ENCODE measurements at places on chromosomes 13 and 19.

- DNase-seq = no peak
Observed at GRCh38 chr19:32702010-32702409, 10.4 kb downstream of the NUDT19 start.

DNA sequence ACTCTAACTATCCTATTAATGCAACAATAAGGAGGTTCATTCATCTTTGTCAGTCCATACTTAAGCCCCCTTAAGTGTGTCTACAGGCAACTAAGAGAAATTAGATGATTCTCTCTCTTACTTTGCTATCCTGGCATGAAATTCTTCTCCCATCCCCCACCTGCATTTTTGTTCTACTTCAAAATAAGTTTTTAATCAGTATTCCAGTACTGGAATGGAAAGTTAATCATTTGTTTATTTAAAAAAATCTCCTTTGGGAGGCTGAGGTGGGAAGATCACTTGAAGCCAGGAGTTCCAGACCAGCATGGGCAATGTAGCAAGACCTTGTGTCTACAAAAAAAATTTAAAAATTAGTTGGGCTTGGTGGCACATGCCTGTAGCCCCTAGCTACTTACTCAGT is 222.1 kb downstream of the MZT1 start:
- DNase-seq = no peak

DNA sequence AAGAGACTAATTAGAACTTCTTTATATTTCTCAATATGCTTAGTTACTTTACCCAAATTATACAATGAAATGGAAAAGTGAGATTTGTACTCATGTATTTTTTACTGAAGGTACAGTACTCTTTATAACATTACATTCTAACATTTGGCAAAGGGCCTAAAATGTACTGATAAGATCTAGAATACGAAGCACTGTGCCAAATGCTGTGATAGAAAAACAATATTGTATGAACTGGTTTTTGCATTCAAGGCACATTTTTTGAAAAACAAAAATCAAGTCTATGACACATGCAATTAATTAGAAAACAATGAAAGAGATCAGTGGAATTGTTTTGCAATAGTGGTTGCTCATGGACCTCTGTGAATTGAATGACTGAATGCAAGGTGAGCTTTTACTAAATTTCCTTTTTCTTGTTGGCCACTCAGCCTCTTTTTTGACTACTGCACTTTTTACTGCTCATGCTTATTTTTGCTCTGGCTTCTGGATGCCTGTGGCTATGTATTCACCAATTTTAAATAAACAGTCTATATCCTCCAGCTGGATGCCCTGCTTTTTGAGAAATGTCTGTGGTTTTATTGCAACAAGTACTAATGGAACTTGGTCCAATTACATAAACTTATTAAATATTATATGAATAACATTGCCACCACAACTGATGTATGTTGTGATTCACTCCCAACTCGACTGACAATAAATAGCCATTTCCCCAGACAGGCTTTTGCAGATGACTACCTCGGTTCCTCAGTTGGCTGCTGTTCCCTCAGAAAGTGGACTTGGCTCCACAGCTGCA is 41.4 kb upstream of the OBI1 start:
- DNase-seq = no peak

- DNase-seq = no peak
Observed at GRCh38 chr13:65057986-65058385, 2172.2 kb downstream of the PCDH9 start.

GRCh38 chr19:50739914-50740426 is 16.8 kb downstream of the CLEC11A start:
- no peak for DNase-seq

DNA sequence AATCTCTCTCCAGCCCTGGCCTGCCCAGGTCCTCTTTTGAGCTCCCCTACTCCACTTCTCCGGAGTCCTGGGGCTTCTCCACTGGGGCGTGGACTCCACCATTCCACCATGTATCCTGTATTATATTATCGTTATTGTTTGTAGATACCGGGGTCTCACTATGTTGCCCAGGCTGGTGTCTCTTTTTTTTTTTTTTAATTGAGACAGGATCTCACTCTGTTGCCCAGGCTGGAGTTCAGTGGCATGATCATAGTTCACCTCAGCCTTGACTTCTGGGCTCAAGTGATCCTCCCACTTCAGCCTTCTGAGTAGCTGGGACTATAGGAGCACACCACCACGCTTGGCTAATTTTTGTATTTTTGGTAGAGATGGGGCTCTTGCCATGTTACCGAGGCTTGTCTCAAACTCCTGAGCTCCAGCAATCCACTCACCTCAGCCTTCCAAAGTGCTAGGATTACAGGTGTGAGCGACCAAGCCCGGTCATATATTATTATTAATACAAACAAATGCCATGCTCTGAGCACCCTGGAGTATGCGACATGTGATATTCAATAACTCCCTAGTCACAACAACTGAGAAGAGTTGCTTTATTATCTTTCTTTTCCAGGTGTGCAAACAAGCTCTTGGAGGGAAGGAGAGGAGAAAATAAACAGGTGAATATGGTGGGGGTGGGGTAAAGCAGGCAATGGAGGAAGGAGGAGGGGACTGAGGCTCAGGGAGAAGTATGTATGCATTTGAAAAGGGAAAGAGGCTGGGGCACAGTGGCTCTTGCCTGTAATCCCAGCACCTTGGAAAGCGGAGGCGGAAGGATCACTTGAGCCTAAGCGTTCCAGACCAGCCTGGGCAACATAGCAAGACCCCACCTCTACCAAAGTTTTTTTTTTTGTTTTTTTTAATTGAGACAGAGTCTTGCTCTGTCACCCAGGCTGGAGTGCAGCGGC is 2.8 kb upstream of the CERS4 start:
- DNase-seq = no peak

Measured in GM12891 (cell line).